Activated CD4-positive, CD25-positive, alpha-beta regulatory T cell treated with anti-CD3 and anti-CD28 coated beads, Interleukin-2, amount 50 U/mL, for 72 hours (primary cell): ENCODE measurements at places on chromosomes 2 and 18.

DNA sequence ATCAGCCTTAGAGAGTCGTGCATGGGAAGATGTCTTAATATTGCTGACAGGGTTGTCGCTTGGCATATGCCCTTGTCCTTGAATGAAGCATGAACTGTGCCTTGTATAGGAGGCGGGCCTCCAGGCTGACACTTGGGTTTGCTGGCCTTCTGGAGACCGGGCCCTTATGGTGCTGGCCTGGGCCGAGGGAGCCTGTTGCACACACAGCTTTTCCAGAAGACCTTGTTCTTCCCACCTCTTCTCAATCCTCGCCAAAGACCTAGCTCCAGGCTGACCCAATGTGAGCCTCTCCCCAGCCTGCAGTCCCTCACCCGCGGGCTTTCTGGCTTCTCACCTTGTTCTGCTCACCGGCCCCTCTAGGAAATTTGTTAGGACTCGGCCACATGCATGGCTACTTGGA is 199.1 kb downstream of the FAM210A start:
- DNase-seq, result no peak

DNA sequence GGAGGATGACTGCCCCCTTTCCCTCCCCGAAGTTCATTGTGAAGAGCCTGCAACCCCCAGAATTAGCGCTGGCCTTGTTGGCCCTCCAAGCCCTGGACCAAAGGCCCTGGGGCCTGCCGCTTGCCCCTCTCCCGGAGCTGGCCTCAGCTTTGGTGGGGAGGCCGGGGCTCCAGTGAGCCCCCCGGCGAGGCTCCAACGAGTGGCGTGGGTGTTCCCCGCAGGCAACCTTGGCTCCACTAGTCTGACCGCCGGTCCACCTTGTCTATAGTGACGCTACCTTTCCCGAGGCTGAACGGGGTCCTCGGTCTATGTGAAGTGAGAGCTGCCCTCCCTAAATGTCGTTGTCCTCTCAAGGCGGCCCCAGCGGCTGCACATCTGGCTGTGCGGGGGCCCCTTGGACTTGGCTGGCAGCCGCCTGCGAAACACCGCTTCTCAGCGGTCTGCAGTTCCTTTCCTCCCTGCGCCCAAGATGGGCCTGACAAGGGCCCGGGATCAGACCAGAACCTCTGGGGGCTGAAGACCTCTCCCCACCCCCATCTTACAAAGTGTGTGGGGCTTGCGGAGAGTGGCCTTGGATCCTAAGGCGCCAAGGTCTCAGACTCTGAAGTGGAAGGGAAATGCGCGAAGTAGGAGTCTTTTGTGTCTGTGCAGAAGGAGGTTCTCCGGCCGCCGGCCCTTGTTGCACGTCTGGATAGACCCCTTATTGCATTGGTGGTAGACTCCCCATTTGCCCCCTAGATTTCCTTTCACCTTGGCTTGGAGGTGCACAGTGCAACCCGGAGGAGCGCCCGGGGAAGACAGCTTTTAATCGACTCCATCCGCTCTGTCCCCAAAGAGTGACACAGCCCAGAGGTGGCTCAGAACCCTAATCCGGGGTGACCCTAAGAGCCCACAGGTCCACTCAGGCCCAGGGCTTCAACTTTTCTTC is 3.9 kb upstream of the HOXD10 start:
- DNase-seq, result no peak

DNA sequence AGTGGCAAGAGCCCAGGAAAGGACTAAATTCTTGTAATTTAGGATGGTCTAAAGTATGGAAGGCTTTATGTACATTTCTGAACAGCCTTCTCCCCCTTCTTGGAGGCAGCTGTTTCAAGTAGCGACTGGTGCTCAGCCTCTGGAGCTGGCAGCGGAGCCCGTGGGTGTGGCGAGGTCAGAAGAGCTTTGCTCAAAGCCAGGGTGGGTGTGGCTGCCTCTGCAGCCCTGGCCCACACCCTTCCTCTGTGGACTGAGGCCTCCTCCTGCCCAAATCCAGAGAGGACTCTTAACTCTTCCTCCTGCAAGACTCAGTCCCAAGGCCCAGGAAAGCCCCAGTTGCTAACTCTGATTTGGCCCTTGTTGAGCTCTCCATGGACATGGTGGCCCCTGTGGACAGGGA is 202.1 kb upstream of the REV1 start:
- DNase-seq, result no peak

- no peak for DNase-seq
Measured at GRCh38 chr2:142112757-142113221, 18.0 kb downstream of the LRP1B start.

DNA sequence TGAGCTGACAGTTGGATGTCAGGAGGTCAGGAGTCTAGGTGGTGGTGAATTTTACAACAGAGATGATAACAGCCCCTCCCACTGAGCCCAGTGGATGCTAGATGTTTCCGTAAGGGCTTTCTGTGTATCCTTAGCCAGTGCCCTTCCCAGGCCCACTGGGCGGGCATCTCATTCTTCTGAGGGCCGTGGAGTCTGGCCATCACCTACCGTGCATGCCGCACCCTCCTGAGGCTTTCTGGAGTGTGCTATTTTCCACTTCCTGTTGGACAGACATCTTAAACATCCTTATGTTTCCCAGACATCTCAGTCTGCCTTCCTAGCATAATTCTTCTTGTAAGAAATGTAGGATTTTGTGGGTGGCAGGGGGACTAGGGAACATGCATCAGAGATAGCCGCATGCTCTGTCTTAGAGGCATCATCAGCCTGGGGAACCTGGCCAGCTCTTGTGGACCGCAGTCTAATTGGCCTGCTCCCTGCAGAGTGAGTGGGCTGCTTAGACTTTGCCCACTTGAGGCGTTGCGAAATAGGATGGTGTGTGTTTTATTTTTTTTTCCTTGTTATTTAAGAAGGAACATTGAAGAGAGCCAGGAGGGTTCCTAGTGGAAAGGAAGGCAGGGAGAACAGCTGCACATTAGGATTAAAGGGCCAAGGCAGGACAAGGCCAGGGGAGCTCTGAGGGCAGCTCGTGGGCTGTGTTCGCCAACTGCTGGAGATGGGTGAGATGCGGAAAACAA is 135.8 kb downstream of the SH3RF3 start:
- DNase-seq, result no peak

- DNase-seq, result no peak
Measured at GRCh38 chr2:138658187-138658894, 121.8 kb downstream of the NXPH2 start.

DNA sequence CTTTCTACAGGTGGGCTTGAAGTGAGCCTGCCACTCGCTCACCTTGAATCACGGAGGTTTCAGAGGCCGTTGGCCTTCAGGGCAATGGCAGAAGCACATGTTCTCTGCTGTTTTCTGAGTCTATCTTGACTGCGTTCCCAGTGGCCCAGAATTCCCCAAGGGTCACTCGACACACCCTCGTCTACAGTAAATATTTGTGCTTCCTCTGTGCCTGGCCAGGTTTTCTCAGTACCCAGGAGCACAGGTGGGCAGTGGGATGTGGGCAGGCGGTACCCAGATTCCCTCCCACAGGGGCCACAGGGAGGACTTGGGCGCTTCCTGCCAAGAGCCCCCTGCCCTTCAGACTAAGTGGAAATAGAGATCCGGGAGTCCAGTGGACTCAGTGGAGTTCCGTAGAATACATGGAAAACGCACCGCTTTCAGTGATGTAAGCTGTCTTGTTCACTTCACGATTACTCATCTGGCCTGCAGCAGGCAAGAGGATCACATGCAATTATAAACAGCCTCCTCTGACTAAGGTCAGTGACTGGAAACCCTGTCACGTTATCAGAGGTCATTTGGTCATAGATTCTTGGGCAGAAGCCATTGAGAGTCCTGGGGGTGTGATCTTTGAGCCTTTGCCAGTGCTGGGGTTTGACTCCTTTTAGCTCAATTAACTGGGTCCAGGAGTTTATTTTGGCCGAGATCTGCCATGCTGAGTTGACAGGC is 179.8 kb downstream of the NEDD4L start:
- no peak for DNase-seq

DNA sequence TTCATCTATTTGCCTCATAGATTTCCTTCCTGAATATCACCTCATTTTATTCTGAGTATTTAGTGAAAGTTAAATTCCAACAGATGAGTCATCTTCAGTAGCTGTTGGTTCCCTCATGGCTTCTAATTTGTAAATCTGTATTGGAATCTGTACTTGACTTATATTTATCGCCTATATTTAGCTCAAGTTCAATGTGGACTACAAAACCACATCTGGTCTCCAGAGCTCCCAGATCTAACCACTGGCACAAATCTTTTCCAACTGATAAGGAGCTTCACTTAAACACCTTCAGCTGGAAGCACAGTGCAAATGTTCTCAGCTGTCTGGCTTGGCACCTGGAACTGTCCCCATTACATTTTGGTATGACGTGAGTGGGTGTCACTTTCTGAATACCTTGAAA is 82.8 kb upstream of the DSEL start:
- DNase-seq, result no peak

- DNase-seq, result no peak
Measured at GRCh38 chr18:66560094-66560493, 43.8 kb downstream of the CDH19 start.
